ENCODE measurements at places on chromosomes 5 and 9.

DNA sequence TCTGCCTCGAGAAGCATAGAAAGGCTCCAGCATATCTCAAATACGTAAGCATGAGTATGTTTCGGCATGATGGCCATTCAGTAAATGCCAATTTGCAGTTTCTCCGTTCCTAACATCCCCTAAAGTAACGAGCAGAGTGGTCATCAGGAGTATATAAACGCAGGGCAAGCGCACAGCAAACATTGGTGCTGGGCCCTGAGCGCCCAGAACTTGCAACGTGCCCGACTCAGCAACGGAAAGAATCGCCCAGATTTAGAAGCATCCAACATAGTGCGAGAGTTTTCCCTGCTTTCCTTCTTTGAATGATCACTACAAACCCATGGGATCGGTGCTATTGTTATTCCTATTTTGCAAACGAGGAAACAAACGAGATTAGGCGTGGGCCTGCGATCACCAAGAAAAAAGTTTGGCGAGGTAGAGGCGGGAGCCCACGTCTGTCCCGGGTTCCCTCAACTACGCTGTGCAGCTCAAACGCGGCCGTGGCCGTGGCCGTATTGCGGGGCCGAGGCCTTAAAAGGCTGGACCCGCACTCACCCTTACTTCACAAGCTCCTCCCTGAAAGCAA is 505 bp downstream of the RPS14 start:
- DNase-seq = no peak

DNA sequence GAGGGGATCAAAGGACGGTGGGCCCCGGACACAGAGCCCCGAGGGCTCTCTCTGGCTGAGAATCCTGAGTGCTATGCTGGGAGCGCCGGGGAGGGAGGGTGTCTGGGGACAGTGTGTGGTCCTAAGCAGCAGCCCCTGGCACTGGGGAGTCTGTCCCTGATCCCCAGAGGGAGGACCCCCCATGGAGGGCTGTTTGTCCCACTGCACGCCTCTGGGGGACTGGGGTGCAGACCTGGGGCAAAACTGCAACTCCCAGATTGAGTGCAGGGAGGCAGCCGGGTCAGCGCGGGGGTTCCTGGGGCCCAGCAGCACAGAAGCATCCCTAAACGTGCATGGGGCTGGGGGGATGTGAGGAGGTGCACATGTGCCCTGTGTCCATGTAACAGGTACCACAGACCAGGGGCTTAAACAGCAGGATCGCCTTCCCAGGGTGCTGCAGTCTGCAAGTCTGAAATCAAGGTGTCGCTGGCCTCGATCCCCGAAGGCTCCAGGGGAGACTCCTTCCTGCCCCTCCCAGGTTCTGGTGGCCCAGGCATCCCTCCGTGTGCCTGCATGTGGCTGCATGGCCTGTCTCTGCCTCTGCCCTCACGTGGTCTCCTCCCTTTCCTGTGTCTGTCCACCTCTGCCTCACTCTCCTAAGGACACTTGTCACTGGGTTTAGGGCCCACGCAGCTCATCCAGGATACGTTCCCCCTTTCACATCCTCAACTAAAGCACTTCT is 35.9 kb upstream of the IRX4 start:
- DNase-seq = no peak

DNA sequence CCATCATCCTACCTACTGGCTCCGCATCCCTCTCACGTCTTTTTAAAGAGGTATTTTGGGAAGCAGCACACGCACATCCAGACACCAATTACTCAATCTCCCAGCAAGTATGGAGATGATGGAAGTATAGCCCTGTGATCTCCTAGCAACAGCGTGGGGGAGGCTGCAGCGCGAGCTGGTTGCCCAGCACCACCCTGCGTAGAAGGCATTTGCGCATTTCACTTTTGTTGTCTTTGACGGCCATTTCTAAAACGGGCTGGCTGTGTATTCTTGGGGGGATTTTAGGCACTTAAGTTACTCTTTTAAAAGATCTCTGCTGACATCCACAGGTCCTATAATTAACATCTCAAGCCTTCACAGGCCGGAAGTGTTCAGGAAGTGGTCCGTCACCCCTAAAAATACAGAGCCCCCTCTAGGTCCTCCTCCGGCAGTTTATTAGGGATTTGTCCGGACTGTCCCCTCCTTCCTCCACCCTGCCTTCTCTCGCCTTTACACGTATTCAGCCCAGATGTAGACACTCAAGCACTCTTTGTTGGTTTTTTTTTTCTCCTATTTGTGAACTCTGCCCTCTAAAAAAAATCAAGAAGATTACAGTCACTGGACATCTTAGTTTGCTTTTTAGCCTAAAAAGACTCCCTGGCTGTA is 371.4 kb downstream of the NTRK2 start:
- no peak for DNase-seq

DNA sequence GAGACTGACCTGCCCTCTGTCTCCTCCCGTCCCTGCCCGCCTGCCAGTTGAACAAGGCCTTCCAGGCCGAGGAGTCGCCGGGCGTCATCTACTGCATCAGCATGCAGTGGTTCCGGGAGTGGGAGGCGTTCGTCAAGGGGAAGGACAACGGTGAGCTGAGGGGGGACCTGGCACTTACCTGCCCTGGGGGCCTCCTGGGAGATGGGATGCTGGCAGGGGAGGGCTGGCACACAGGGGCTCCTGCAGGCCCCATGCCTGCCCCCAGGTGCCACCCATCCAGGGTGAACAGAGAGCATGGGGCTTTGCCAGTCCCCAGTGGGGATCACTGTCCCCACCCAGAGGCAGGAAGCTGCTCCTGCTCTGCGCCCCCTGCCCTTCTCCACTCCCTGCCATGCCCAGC is 43.0 kb downstream of the USP20 start:
- no peak for DNase-seq

DNA sequence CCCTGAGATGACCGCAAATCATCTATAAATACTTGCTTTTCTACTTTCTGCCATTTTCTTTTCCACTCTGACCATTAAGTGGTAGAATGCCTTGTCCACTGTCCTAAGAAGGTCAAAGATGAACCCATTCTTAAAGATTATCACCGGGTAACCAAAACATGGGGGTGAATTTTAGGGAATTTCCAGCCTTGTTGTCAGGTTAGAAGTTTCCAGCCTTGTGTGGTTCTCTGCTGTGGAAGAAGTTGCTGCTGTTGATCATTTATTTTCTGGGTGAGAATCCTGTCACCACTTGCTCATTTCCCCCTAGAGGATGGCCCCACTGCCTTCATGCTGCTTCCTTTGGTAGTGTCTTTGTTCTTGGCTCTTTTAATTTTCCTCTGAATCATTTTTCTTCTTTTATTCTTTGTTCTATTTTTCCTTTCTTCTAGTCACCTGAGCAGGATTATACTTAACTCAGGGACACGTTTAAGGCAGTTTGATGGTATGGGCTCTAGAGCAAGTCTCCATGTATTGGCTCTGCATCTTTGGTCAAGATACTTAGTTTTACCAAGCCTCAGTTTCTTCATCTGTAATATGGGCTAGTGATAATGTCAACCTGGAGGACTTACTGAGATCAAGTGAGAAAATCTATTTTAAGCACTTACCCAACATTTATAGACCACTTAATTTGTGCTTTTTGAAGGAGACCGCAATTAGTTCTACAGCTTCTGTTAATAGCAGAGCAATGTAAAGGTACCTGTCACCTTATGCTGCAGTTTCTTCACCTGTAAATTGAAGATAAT is 266.2 kb downstream of the ARHGAP26 start:
- no peak for DNase-seq

DNA sequence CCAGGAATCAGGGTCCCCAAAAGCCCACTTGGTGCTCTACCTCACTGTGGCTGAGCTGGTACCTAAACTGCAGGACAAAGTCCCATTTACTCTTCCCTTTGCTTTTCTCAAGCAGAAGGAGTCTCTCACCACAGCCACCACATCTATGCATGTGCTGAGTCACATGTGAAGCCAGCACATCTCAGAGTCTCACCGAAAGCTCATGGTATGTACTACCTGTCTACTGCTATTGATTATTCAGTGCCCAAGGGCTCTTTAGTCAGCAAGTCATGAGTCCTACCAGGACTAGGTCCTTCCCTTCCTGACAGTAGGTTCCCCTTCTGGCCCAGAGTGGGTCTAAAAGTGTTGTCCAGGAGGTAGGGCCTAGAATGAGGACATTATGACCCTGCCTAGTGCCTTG is 130.7 kb upstream of the NTRK2 start:
- DNase-seq = no peak

DNA sequence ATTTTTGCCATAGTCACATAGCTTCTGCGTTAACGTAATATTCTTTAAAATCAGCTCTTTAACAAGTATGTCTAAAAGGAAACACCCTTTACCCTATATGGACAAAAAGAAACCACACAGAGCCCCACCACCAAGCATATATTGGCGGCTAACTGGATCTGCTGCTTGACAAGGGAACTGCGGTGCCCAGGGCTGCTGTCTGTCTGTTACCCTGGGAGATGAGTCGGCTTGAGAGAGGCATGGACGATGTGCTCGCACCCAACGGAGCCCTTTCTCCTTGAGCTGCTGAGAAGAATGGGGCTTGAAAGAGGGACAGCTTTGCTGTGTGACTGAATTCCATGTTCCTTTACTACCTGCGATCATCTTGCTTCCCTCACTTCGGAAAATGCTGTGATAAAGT is 158.6 kb upstream of the SHB start:
- DNase-seq = no peak
